ENCODE measurements at places on chromosomes 2 and 18.
A peak's percentile ranks its signal among the peaks of the same experiment; 100 is the strongest.

- no peak for DNase-seq
These were observed 118.3 kb upstream of the KLHL14 start for GRCh38 chr18:32891130-32891529.

DNA sequence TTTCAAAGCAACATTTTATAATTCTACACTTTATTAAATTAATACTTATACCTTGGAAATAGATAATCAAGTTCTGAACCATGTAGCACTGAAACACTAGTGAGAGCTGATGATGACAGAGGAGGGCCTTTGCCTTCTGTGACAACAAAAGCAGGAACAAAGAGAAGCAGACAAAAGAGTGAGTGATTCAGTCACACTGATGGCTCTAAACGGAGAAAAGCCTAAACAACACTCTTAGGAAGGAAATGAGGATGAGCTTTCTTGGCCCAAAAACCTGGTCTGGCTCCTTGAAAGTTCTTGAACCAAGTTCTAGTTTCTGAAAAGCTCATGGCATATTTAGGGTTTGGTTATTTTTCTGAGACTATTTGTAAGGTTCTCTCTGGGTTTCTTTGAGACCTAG lies 271.9 kb downstream of the DPP10 start:
- DNase-seq = no peak

- no peak for DNase-seq
These were observed 128.2 kb upstream of the DNAJC10 start for GRCh38 chr2:182587831-182588230.

- no peak for DNase-seq
These were observed 42.9 kb upstream of the RFX8 start for GRCh38 chr2:101517758-101518271.

- no peak for DNase-seq
These were observed 190.0 kb downstream of the MTCL1 start for GRCh38 chr18:8895341-8895740.

DNA sequence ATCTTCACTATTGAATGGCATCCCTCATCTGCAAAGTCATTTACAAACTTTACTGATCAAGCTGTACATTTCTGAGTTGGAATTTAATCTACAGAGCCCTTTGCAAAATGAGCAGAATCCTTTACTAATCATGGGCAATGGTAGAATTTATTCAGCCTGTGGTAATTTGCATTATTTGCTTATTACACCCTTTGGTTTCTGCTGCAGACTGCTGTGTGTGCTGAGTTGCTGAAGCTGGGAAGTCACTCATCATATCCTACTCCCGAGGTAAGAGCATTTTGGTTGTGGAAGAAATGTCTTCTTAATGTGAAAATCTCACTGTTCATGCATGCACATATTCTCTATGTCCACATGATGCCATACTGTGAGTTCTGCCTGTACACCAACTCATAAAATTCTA lies 357.4 kb upstream of the SLC39A10 start:
- DNase-seq = no peak

GRCh38 chr2:11391942-11392266 lies 47.5 kb upstream of the ROCK2 start:
- no peak for DNase-seq

- DNase-seq = no peak
These were observed 151.8 kb downstream of the UBR3 start for GRCh38 chr2:169979025-169979424.

- no peak for DNase-seq
These were observed 653.0 kb downstream of the CNTNAP5 start for GRCh38 chr2:124678043-124678442.

- DNase-seq = no peak
These were observed 104.9 kb downstream of the ASAP2 start for GRCh38 chr2:9311488-9311887.

GRCh38 chr2:49754381-49754780 lies 600.1 kb upstream of the FSHR start:
- no peak for DNase-seq

DNA sequence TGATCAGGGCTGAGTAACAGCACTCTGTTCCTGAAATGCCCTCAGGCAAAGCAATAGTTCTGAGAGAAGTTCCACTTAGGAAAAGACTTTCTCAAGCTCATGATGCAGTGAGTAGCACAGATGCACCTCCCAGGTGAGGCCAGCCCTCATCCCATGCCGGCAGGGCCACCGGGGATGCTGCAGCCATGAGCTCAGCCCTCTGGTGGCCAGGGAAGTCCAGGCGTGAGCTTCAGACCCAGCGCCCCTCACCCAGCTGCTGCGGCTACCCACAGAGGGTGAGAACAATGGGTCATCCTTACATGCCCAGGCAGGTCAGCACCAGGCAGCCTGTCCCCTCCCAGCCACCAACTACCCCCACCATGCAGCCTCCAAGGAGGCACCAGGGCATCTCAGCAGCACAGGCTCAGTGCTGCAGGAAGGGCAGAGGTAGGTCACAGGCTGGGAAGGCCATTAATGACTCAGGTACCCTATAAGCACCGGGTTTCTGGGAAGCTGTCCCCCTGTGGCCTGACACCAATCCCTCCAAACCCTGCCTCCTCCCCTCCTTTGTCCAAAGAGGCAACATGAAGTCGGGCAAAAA lies 50.6 kb downstream of the TTC32 start:
- DNase-seq = no peak

DNA sequence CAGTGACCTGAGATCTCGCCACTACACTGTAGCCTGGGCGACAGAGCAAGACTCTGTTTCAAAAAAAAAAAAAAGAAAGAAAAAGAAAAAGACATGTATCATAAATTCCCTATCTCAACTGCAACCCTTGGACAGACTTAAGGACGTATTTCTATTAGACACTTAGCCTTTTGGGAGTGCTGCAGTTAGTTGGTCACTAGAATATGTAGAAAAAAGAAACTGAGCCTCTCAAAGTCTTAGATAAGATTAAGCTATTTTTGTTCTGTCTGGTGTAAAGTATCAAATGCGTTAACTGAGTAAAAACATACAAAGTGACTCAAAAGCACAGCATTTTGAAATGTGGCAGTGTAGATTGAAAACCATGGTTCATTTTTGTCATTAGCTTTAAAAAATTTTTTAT lies 7.3 kb downstream of the NBEAL1 start:
- DNase-seq = no peak

DNA sequence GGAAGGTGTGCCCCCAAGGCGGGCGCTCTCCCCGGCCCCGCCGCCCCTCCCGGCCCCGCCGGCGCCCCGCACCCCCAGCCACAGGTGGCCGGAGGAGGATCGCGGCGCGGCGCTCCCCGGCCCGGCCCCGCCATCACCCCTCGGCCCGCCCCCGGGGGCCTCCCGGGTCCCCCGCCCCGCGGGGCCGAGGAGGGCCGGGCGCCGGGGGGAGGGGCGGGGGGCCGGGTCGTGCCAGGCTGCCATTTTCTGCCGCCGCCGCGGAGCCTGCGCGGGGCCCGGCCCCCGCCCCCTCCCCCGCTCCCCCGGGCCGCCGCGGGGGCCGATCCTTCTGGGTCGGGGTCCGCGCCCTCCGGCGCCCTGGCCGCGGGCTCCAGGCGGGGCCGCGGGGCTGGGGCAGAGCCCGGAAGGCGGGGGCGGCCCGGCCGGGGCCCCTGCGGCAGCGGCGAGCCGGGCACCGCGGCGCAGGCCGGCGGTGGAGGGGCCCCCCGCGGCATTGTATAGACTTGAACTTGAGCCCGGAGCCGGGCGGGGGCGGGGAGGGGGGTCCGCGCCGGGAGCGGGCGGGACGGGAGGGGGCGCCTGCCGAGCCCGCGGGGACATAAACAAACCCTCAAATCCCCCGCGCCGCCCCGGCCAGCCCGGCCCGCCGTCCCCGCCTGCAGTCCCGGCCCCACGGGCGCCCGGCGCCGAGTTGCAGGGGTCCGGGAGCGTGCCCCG lies 556 bp downstream of the DNMT3A start:
- DNase-seq = no peak

- DNase-seq = no peak
These were observed 107.7 kb downstream of the ACKR3 start for GRCh38 chr2:236677368-236677767.

- no peak for DNase-seq
These were observed 154.0 kb downstream of the AGAP1 start for GRCh38 chr2:235647877-235648276.

DNA sequence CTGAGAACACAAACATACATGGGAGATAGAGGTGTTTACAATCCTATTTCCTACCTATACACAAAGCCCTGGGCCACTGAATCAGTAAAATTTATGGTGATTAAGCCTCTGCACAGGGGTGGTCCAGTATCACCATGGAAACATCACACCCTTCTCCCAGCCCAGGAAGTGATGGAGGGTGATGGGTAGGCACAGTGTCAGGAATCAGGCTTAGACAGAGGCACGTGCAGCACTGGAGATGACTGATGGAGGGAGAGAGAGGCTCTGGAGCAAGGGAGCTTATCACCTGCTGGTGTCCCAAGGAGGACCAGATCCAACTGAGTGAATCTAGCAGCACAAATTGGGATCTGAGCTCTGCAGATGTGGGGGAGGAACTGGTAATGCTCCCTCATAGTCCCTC lies 117.2 kb downstream of the RPIA start:
- no peak for DNase-seq

DNA sequence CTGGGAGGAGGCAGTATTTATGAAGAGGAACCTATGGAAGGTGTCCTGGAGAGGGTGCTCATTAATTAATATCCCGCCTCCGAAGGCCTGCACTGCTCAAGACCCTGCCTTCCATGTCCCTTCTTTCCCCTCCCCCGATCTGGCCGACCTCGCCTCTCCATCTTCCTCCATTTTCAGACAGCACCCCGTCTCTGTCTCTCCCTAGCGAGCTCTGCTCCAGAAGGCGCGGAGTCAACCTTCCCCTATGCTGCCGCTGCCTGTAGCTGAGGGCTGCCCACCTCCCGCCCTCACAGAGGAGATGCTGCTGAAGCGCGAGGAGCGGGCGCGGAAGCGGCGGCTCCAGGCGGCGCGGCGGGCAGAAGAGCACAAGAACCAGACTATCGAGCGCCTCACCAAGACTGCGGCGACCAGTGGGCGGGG lies 1.1 kb upstream of the WBP1 start:
- no peak for DNase-seq

- no peak for DNase-seq
These were observed 124.1 kb downstream of the RAPGEF4 start for GRCh38 chr2:172859581-172860335.

GRCh38 chr2:233399306-233400225 lies 45.3 kb downstream of the DGKD start:
- peak; percentile 34 for DNase-seq

DNA sequence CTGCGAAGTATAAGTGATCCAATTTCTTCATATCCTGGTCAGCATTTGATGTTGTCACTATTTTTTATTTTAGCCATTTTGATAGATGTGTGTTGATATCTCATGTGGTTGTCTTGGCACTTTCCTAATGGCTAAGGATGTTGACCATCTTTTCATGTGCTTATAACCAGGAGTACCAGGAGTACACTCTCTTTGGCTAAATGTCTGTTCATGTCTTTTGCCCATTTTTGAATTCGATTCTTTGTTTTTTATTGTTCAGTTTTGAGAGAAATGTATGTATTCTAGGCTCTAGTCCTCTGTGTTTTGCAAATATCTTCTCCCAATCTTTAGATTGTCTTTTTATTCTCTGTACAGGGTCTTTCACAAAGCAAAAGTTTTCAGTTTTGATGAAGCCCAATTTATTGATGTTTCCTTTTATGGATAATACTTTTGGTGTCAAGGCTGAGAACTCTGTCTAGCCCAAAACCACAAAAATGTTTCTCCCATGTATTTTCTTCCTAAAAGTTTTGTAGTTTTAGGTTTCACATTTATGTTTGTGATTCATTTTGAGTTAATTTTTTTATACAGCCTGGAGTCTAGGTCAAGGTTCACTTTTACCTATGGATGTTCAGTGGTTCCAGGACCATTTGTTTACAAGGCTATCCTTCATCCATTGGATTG lies 65.4 kb downstream of the SDC1 start:
- DNase-seq = no peak

- no peak for DNase-seq
These were observed 122.9 kb downstream of the TANC1 start for GRCh38 chr2:159091381-159091780.

- peak; percentile 96 for DNase-seq
These were observed 7.8 kb upstream of the ARHGAP25 start for GRCh38 chr2:68726608-68727367.

GRCh38 chr2:217168496-217168895 lies 308.6 kb upstream of the TNP1 start:
- DNase-seq = no peak

GRCh38 chr2:231297108-231297908 lies 98.2 kb upstream of the B3GNT7 start:
- DNase-seq = peak; percentile 30

GRCh38 chr2:232543491-232543890 lies 4.0 kb downstream of the CHRNG start:
- no peak for DNase-seq

DNA sequence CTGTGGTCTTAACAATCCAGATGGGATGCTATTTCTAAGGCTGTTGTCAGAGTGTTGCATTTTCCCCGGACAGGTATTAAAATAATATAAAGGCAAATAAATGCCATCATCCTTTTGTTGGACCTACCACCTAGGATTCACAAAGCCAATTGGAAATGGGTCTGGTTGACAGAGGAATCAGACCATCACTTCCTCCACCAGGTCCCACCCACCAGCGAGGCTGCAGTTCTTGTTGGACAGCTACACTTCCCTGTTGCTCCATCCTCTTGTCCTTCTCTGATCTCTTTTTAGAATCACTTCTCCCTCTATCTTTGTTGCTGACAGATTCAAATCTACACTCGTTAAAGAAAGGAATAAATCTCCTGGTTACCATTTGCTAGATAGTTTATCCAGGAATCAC lies 1.1 kb downstream of the TMEM169 start:
- DNase-seq = no peak

- no peak for DNase-seq
These were observed 437.0 kb downstream of the PTPRM start for GRCh38 chr18:8003878-8004675.

Data from activated CD4-positive, alpha-beta T cell treated with anti-CD3 and anti-CD28 coated beads, Interleukin-10, Interleukin-2, amounts not matched to agents 100 ng/mL and 50 ng/mL, durations not matched to agents 16 hours and 8 hours (primary cell).